ENCODE measurements at places on chromosomes 1 and 21. TPM values are rescaled to one million over a fixed set of nuclear protein-coding genes. Genes with fewer than 3 reads are reported as not detected.

- no peak for DNase-seq
Measured at GRCh38 chr1:112527266-112528010, 18.7 kb downstream of the WNT2B start.

GRCh38 chr1:1973716-1974642 lies 29.6 kb downstream of the CFAP74 start:
- no peak for DNase-seq

GRCh38 chr1:116388122-116388521 lies 15.1 kb downstream of the ATP1A1 start:
- DNase-seq, result no peak

DNA sequence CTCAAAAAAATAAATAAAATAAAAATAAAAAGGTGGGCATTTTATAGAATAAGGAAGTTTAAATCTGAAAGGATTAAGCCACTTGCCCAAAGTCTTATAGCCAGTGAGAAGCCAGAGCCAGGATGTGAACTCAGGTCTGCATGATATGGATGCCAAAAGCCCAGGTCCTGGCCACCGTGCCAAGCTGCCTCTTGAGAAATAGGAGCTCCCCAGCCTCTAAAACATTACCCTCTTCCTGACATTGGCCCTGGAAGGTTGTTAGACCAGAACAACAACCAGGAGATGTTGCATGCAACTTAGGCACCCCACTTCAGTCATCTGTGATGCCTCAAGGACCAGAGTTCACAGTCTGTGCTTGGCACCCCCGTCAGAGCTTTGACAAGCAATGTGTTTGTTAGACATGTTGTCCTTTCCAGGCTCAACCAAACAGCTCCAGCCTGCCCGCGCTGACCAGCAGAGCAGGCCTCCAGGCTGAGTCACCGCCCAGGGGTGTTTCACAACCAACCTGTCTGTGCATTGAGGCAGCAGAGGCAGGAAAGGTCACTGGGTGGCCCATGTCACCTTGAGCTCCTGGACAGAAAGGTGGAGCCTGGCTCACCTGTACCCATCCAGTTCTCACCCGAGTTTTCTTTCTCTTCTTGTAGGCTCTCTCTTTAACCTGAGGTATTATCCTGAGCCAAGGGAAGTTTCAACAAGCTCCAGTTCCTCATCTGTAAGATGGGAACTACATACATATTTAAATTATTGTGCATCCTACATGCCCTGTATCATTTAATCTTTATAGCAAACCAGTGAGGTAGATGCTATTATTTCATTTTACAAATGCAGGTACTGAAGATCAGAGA lies 14.9 kb upstream of the MED18 start:
- no peak for DNase-seq

DNA sequence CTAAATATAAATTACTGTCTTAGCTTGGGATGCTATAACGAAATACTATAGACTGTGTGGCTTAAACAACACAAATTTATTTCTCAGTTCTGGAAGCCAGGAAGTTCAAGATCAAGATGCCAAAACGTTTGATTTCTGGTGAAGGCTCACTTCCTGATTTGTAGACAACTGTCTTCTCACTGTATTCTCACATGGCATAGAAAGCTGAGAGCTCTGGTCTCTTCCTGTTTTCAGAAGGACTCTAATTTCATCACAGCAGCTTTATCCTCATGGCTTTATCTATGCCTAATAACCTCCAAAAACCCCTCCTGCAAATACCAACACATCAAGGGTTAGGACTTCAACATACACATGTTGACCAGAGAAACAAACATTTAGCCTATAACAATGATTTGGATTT lies 1795.5 kb downstream of the MRPL39 start:
- no peak for DNase-seq

- no peak for DNase-seq
Measured at GRCh38 chr1:154443274-154444013, 38.3 kb downstream of the IL6R start.

- DNase-seq, result no peak
Measured at GRCh38 chr1:52057255-52057654, 1.2 kb downstream of the BTF3L4 start.

- no peak for DNase-seq
Measured at GRCh38 chr1:119731741-119732430, 20.2 kb downstream of the PHGDH start.

DNA sequence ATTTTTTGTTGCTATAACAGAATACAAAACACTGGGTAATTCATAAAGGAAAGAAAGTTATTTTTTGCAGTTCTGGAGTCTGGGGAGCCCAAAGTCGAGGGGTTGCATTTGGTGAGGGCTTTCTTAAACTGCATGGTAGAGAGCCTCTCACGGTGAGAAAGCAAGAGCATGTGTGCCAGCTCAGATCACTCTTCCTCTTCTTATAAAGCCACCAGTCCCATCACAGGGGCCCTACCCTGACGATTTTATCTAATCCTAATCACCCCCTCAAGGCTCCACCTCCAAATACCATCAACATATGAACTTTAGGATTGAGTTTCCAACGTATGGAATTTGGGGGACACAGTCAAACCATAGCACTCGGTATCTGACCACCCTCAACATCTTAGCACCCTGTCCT lies 1.0 kb upstream of the STRIP1 start:
- no peak for DNase-seq

Gene SIK1
- 8.0 TPM for total RNA-seq

DNA sequence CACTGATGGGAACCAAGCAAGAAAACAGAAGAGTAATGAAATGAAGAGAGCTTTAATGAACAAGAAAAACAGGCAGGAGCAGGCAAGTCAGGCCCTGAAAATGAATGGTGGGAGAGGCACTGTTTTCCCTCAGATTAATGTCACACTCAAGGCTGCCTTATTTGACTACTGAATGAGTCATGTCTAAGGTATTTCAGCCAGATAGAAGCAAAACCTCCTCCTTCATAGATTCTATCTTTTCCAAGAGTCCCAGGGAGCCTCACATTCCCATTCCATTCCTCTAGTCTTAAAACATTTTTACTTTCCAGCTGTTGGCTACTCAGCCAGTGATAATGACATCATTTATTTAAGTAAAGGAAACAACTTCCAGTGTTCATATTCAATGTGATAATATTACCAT lies 228.4 kb upstream of the NRIP1 start:
- no peak for DNase-seq

DNA sequence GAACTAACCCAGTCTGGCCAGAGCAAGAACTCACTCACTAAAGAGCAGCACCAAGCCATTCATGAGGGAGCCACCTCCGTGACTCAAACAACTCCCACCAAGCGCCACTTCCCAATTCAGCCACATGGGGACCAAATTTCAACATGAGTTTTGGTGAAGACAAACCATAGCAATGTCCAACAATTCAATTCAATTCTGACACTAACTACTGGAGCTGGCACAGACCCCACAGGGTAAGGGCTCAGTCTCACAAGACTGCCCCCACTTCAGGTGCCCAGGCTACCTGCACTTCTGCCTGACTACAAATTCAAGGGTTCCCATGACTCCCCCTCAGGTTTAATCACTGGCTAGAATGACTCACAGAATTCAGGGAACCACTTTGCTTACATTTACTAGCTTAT lies 48.8 kb upstream of the RAP1A start:
- no peak for DNase-seq

Gene MYOM3
- 4.1 TPM for total RNA-seq

GRCh38 chr1:197390856-197391255 lies 122.8 kb downstream of the CRB1 start:
- DNase-seq, result no peak

Gene ELF3
- 1,089 TPM for total RNA-seq

- DNase-seq, result peak; percentile 44
Measured at GRCh38 chr1:6497215-6497866, 5.9 kb upstream of the PLEKHG5 start.

DNA sequence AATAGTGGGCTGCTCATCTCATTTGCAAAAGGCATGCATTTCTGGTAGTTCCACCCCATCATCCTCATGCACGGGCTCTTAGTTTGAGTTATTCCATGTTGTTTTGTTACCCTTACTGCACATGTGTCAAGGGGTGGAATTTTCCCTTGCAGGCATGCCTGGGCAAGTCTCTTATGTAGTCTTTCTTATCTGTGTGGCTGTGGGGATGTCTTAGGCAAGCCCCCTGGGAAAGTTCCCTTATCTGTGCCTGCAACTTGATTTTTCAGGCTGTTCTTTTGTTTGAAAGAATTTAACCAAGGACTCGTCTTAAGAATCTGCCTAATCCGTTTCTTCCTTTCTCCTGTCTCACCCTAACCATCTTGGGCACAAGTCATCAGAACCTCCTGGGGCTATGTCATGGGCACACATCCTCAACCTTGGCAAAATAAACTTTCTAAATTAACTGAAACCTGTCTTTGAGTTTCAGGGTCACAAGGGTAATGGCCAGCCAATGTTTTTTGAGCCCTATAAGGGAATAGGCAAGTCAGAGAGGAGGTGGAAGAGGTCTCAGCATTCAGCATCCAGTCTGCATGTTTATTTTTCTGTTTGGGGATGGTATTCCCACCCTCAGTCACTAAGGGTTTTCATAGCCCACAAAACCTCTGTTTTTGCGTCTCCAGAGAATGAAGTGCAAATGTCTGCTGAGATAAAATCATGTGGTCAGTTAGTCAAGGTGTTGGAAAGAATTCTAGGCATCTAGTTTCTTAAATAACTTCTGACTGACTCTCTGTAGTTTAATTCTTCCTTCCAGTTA lies 579.7 kb downstream of the PLA2G4A start:
- no peak for DNase-seq

DNA sequence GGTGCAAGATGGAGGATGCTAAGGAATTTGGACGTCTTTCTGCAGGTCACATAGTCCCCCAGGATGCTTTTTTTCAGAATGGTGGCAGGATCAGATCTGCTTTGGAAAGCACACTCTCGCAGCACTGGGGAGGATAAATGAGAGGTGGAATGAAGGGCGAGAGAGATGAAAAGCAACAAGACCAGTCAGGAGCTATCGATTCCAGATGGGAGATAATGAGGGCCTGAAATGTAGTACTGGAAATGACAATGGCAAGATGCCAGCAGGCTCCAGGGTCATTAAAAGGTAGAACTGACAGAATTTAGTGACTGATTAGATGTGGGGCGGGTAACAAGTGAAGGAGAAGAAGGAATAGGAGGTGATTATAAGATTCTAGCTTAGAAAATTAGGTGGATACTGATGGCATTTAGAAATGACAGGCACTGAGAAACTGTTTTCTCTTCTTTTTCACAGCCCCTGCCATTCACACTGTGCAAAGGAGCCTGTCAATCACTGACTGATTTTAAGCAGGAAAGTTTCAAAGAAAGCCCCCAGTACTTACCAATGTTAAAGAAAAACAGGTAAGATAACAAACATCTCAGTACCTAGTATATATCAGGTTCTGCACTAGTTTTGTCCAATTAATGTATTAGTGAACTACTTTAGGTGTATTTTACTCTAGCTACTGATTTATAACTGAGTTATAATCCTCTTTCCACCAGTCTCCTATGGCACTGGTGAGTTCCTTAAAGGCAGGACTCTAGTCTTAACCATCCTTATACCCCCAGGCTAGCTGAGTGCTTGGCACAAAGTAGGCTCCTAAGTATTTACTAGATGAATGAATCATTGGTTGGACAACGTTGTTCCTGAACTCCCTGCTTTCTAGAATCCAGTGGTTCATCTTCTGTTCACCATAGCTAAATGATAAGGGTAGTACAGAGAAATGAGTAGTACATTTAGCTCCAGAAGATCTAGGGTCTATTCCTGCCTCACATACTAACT lies 9.2 kb downstream of the PIGM start:
- DNase-seq, result no peak

DNA sequence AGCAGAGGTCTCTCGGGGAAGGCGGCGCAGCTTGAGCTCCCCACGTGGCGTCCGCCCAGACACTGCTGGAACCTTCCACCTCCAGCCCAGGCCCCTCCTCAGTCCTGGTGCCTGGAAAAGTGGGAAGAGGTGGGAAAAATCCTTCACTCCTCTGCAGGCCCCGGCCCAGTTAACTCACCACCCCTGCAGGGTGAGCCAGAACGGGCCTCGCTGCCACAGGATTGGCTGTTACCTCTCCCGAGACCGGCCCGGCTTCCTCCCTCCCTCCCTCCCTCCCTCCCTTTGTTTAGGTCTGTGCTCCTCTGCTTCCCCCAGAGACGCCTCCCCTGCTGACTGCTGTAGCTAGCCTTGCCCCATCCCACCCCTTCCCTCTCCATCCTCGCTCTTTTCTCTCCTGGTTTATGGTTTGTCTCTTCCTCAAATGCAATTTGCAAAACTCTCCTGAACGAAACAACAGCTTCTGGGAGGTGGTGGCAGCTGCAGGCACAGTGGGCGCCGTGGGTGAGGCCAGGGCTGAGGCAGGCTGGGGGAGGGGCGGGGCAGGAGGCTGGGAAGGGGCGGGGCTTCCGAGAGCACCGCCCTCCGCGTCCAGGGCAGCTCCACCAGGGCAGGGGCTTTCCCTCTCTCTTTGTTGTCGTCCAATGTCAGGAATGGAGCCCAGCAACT lies 6.5 kb downstream of the CAPN9 start:
- DNase-seq, result peak; percentile 83

Gene UBL4B
- total RNA-seq, result not detected

Gene SLC44A5
- total RNA-seq, result 8.4 TPM

GRCh38 chr1:91765293-91765692 lies 120.7 kb downstream of the TGFBR3 start:
- no peak for DNase-seq

Measured in left colon (tissue), 2 donors.